ENCODE measurements at places on chromosomes 2 and 18.

DNA sequence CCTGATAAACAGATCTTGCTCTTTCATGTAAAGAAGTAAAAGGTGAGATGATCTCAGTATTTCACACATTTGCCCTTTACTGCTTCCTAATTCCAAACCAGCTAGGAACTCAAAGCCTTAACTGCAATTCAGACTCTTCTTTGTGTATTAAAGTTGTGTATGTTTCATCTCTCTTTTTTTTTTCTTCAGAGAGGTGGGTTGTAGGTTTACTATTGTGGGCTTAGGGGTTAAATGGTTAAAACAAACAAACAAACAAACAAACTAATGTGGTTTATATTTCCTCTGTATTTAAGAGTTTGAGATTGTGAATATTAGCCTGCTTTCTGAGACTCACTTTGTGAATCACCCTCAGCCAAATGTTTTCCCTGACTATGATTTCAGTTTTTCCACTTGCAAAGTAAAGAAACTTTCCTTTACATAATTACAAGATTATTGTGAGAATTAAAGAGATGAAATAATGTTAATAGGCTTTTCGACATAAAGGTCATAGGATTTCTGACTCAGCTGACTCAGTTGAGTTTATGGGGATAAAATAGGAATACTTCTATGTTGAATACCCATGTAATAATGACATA is 2.8 kb downstream of the GULP1 start:
- DNase-seq, result no peak

DNA sequence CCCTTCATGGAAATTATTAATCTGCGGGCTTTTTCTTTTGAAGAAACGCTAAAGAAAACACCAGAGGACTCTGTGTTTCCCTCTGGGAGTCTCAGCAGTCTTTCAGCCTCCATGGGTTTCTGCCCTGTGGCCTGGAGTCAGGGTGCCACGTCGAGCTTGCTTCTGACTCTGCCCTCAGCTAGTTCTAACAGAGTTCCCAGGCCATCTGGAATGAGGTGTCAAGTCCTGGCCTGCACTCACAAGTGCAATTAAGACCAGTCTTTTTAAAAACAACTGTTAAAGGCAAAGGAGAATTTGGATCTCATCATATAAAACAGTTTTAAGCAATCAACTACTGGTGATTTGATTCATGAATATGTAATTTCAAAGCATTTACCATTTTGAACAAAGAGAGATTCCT is 157.3 kb downstream of the RHBDD1 start:
- no peak for DNase-seq

- no peak for DNase-seq
Observed at GRCh38 chr2:28152585-28153280, 239.9 kb upstream of the FOSL2 start.

DNA sequence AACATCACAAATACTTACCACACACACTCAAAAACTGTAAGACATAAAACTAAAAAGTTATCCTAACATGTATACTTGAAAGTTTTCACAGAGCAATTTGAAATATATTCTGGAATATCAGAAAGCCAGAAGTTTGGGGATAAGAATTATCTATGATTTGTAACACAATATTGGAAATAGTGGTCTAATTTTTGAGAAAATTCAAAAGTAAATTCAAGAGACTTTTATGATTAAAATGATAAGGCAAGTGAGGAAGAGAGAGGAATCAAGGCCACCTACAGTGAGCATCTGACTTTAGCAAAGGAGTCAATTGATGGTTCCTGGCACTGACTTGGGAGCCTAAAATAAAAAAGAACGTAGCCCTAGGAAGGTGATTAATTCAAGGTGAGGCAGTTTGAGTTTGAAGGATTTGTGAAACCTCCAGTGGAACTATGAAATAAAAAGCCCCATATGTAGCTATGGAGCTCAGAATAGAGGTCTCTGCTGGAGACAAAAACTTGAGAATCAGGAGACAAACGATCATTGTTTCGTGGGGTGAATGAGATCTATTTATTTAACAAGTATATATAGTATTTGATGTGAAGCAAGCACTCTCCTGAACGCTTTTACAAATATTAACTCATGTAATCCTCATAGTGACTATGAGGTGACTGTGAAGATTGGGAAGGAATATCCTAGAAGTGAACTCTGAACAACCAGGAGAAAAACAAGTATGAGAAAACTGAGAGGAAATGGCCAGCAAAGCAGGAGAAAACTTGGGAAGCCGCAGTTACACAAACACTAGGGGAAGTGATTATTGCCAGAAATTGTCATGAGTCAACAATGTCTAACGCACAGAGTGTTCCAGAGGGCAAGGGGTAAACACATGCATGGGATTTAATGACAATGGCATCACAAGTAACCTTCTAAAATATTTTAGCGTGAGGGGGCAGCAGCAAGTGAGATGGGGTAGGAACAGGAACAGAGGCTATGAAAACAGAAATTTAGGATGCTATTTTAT is 12.8 kb downstream of the TFPI start:
- DNase-seq, result no peak

DNA sequence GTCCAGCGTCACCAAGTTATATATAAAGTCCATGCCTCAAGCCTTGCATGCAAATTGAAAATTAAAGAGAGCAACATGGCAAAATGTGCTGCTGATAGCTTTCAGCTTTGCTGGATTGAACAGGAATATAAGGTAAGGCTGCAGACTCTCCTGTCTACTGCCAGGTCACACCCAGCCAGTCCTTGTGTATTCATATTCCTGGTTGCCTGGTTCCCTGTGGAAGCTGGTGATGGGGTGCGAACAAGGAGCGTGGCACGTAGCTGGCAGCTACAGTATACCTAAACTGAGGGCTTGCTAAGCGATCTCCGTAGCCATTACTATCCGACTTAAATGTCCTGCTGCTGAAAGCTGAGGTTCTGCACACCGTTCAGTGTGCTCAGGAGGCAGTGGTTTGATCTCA is 50.1 kb upstream of the NOSTRIN start:
- DNase-seq, result no peak

GRCh38 chr2:98669675-98670074 is 61.3 kb downstream of the MGAT4A start:
- no peak for DNase-seq

DNA sequence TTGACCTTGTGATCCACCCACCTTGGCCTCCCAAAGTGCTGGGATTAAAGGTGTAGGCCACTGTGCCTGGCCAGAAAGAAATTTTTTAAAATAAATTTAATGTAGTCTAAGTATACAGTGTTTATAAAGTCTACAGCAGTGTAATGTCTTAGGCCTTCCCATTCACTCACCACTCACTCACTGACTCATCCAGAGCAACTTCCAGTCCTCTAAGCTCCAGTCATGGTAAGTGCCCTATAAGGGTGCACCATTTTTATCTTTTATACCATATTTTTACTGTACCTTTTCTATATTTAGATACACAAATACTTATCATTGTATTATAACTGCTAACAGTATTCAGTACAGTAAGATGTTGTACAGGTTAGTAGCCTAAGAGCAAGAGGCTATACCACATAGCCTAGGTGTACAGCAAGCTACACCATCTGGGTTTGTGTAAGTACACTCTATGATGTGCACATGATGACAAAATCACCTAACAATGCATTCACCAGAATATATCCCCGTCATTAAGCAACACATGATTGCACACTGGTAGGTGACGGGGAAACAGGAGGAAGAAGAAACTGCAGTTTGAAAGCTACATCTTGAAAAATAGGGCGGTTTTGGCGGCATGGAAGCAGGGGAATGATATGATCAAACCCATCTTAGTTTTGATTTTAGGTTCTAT is 105.1 kb upstream of the ITGB6 start:
- DNase-seq, result no peak

- DNase-seq, result no peak
Observed at GRCh38 chr2:43152741-43153647, 73.4 kb downstream of the ZFP36L2 start.

DNA sequence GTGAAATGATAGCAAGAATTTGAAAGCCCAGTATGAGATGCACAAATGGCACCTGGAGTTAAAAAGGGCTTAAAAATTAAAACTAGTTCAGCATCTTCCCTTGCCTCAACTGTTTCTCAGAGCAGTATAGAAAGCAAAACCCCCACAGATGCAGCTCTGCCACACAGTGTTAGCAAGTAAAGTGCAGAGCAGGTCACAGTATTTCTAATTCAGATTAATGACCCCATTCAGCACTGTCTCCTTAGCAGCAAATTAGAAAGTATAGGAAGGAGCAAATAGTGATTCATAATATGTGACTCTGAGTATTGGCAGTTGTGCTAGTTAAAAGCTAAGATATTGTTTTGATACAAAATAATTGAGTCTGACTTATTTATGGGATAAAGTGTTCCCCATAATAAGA is 73.8 kb upstream of the CCDC85A start:
- DNase-seq, result no peak

Measured in stimulated activated CD4-positive, alpha-beta T cell treated with anti-CD3 and anti-CD28 coated beads, Interleukin-15, amount 100 ng/mL, for 1 hour (primary cell).